Mesenchymal stem cell (in vitro differentiated cells and primary cell): ENCODE measurements at places on chromosomes 7 and 10.

GRCh38 chr10:73788864-73789658 lies 3.7 kb downstream of the ZSWIM8 start:
- DNase-seq, result no peak

DNA sequence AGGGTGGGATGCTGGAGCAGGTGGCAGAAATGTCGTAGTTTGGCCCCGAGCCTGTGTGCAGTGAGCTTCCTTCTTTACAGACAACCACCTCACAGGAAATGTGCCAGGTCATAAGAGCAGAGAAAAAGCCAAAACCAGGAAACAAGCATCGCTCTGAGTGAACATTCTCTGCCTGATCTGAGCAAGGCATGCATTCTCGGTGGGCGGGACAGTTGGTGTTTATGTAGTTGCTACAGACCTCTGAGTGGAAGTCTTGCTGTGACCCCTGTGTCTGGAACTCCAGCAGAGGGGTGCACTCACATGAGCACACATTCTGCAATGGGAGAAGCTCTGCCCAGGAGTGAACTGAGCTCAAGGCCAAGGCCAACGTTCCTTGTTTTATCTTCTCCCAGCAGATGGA lies 230.1 kb downstream of the TCERG1L start:
- DNase-seq, result no peak

DNA sequence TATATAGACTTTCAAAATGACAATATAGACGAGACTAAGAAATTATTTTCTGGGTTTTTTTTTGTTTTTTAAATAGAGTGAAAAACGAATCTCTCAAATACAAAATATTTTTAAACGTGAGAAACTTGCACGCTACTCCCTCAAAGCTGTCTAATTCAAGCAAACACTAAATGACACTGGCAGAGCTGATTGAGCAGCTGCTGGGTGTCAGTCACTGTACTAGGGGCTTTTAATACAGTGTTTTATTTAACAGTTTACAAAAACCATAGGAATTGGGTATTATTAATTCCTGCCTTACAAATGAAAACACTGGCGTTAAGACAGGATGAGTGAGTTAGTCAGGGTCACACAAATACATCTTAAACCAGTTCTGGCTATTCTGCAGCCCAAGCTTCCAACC lies 1209.6 kb upstream of the C7orf33 start:
- DNase-seq, result no peak

GRCh38 chr10:80202934-80203834 lies 2.2 kb downstream of the ANXA11 start:
- DNase-seq, result peak; percentile 90

DNA sequence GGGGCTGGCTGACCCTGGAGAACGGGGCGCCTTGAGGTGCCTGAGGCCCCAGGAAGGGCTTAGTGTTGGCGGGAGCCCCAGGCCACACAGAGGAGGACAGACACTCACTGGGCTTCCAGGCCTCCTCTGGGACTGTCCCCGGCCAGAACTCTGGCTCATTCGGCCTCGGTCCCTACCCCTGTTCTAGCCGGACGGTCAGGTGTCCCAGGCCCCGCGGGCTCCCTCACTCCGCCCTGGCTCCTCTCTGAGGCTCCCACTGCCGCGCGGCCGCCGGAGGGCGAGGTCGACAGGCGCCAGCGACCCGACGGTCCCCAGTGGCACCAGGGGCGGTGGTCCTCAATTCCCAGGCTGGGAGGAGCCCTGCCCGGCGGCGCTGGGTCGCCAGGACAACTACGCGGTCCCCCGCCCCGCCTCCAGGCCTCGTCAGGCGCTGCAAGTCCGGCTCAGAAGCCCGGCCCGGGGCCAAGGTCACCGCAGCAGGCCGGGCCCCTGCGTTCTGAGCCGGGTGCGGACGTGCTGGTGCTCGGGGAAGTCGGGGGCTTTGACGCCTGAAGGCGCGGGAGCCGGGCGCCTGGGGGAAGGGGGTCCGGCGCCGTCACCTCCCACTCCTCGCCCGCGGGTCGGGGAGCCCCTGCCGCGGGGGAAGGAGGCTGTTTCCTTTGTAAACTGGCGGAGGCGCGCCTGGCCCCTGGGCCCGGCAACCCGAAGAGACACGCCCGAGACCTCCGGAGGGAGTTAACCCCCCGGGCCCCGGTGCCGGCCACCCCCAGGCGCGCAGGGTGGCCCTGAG lies 1.1 kb upstream of the PWWP2B start:
- DNase-seq, result peak; percentile 67

DNA sequence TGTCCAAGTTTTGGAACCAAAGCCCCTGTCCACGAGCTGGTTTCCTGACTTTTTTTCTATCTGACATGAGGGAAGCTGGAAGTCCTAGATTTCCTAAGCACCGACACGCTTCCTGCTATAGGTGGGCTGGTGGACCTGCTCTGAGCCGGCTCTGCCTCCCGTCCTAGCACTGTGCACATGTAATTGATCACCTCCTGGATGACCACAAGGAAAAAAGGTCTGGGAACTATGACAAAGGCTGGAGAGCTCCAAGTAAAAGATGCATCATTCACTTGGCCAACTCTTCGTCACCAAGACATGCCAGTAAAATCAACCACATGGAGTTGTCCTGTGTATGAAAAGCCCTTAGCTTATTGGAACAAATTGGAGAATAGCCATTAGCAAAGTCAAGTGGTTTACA lies 104.8 kb downstream of the ITIH5 start:
- no peak for DNase-seq

DNA sequence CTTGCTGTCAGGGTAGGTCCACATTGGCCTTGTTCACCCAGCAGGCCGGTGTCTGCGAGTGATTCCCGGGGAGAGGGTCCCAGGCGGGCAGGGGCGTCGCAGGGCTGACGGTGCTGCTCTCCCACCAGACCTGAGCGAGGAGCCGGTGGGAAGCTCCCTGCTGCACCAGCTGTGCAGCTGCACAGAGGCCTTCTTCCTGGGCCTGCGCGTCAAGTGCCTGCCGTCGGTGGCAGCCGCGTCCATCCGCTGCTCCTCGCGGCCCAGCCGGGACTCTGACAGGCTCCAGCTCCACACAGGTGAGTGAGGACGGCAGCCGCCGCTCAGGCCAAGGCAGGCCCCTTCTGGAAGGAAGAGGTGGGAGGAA lies 14.6 kb downstream of the AMZ1 start:
- no peak for DNase-seq

DNA sequence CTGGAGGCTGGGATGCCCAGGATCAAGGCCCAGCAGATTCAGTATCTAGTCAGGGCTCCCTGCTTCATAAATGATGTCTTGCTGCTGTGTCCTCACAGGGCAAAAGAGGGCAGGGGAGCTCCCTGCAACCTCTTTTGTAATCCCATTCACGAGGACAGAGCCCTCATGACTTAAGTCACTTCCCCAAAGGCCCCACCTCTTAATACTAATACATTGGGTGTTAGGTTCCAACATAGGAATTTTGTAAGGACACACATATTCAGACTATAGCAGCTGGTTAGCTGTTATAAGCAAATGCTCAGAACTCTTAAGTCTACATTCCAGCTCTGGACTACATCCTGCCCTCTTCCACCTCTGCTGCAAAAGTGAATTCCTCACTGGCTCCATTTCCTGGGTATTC lies 63.0 kb downstream of the VOPP1 start:
- DNase-seq, result peak; percentile 90

- DNase-seq, result no peak
Measured at GRCh38 chr10:71638064-71638821, 81.3 kb downstream of the C10orf105 start.

DNA sequence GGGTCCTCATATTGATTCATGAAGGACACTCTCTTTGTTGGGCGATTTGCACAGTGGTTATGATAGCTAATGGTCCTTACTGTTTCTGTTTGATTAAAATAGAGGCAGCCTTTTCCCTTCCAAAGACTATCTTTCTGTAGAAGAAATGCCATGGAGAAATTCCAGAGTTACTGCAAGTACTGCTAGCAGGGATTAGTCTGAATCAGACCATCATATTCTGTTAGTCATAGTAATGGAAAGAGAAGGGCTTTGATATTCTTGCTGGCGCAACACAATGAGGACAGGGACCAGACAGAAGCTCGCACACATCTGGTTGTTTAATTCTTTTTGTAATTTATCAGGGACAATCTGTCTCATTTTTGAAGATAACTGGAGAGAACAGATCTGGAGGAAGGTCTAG lies 304.5 kb upstream of the FZD8 start:
- peak; percentile 54 for DNase-seq

- DNase-seq, result no peak
Measured at GRCh38 chr10:130393342-130393741, 257.2 kb downstream of the GLRX3 start.

DNA sequence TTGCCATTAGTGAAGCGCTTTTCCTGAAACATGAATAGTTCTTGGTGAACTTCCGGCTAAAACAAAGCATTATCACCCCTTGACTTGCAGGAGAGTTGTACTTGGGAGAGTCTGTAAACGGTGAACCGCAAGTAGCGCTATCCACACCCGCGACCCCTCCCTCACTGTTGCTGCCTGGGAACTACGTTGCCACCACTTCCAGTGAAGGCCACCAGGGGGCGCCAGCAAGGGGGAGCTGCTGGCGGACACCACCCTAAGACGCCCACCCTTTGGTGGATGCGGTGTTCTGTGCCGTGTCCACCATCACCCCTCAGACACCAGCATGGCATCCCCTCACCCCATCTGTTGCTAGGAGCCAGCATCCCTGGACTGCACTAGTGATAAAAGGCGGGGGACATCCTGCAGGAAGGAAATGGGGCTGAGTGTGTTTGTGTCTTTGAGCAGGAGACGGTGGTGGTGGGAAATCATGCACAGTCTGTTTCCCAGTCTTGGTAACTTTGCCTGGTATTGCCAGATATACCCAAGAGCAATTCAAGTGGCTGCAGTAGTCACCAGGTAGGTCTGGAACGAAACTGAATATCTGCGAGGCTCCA lies 298.2 kb downstream of the FRMD4A start:
- no peak for DNase-seq

- DNase-seq, result no peak
Measured at GRCh38 chr7:84509522-84509921, 314.9 kb upstream of the SEMA3A start.

- no peak for DNase-seq
Measured at GRCh38 chr7:101724957-101725356, 92.5 kb upstream of the CUX1 start.

DNA sequence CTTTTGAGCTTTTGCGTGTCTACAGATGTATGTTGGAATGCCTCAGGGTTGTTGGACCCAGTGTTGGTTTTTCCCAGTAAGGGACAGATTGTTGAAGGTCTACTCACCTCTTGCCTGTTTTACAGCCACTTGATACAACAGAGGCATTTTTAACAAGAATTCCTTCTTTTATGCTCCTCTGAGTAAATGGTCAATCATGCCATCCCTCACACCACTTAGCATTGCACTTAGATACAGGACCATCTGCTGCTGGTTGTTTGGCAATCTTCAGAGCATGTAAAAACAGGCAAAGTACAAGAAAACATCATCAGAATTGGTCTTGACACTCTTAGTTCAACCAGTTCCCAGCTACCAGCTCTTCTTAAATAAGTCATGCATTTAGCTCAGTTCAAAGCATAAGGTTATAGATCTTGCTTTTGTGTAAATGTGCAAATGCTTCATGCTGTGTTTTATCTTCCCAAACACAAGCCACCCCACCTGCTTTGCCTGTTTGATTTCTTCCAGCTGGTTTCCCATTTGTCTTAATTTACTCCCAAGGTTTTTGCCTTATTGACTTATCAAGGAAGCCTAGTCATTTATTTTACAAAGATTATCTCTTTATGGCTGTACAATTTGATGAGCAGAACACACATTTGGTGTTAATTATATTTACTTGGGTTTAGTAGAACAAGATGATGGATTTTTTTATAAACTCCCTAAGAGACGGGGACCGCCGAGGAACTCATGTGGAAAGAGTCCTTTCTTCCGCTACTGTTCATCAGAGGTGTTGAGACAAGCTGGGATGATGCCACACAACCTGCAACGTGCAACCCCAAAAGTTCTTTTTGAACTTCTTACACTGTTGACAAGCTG lies 136.6 kb downstream of the AHR start:
- no peak for DNase-seq

- DNase-seq, result no peak
Measured at GRCh38 chr7:39985398-39985918, 35.4 kb downstream of the CDK13 start.

DNA sequence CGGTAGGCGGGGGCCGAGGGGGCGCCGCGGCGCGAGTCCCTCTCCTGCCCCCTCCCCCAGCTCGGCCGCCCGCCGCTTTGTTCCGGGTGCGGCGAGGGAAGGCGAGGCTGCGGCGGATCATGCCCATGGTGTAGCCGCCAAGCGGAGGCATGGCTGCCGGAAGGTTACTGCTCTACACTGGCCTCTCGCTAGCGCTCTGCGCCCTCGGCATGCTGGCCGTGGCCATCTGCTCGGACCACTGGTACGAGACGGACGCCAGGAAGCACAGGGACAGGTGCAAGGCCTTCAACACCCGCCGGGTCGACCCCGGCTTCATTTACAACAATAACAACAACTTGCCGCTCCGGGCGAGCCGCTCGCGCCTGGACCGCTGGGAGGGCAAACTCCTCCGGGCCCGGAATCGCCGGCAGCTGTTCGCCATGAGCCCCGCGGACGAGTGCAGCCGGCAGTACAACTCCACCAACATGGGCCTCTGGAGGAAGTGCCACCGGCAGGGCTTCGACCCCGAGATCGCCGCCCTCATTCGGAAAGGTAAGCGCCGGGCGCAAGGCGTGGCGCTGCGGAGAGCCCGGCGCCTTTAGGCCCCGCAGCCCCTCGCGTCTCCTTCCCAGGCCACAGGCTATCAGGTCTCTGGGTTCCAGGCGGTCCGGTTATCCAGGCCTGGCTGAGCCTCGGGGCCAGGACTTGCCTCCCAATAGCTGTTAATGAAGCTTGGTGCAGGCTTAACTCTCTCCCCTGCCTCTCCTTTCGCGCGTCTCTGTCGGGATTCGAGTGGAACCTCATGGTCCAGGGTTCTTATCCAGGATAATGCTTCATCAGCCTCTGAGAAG lies 513 bp downstream of the TMEM178B start:
- peak; percentile 16 for DNase-seq
